ENCODE measurements at places on chromosomes 4 and X.

DNA sequence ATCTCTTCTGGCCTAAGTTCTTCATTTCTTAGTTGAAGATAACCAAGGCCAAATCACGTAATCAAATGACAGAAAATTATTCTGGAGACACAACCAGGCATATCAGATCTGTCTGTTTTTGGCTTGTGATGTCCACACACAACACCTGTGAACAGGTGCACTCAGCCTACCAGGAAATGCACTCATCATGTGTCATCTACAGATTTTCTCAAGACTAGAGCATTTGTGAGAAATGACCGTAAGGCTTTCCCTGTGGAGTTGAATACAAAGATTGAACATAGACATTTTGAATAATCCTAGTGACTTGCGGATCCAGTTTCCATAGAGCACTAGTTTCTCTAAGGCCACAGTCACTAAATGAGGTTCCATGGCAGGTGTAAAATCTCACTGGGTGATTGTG, 26.7 kb upstream of the CXCL8 start:
- no peak for DNase-seq

DNA sequence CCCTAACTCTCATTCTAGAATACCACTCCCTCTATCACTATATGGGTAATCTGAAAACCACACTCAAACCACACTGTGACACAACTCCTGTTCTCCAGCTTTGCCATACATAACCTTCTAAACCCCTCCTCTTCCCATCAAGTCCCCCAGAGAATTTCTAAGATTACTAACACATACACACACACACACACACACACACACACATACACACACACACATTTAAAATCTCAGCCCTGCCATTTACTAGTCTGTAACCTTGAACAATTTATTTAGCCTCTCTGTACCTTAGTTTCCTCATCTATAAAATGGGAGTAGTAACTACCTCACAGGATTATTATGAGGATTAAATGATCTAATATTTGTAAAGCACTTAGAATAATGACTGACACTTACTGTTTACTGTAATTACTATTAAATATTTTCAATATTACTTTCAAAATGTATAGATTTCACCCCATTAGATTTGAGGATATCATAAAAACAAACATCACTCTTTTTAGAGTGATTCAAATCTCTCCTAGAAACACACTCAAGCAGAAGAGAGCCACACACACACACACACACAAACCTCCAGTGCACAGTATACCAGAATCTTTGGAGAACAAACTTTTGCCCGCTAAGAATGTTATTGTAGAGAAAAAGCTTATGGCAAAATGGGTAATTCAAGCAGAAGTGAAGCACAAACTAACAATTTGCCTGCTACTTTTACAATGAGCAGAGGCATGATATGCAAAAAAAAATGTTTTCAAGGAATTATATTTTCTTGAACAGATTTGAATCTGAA, 3.8 kb downstream of the ANKRD50 start:
- DNase-seq: no peak

GRCh38 chr4:7135389-7135746, 57.0 kb upstream of the SORCS2 start:
- no peak for DNase-seq

DNA sequence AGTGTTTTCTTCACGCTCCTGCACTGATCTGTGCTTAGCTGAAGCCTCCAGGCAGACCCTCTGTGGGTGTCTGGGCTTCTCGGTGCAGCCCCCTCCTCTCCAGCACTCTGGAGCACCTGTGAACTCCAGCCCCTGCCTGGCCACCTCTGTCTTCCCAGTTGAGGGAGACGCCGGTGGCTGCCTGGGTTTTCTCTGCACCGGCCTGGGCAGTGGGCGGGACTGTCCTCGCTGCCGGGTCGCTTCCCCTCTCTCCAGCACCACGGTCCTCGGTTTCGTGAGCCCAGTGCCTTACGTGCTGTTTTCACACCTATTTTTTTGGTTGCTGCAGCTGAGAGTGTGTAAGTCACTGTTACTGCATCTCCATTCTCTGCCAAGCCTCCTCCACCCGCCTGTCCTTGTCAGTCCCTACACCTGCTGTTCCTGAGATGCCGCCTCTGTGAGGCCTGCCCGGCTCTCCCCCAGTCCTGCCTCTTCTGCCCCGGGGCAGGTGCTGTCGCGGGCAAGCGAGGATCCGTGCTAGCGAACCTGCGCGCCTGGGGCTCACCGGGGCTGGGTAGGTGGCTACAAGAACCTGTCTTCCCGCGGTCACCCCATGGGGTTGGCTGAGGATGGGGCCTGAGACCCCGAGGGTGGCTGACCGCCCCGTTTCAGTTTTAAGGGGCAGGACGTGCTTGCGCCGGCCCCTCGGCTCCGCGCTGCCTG, 2.4 kb upstream of the FGFRL1 start:
- peak; percentile 44 for DNase-seq

- DNase-seq: no peak
Measured at GRCh38 chrX:148611993-148612392, 111.6 kb downstream of the AFF2 start.
